Esophagus squamous epithelium (tissue), 5 donors: ENCODE measurements at places on chromosomes 6 and 20.

GRCh38 chr20:57384953-57385761, 6.0 kb upstream of the RBM38 start:
- H3K27ac ChIP-seq = no peak overlapping the region
- H3K4me1 ChIP-seq = peaks cover 8% of the 10 kb centered on the region
- H3K36me3 ChIP-seq = peaks cover 23% of the 10 kb centered on the region
- no peaks in the 10 kb centered on the region for H3K27me3 ChIP-seq
- H3K4me3 ChIP-seq = no peak overlapping the region
- no peak for DNase-seq

- no peak for DNase-seq
- H3K4me1 ChIP-seq = no peaks in the 10 kb centered on the region
- H3K27me3 ChIP-seq = no peaks in the 10 kb centered on the region
- peaks cover 34% of the 10 kb centered on the region for H3K36me3 ChIP-seq
- no peak overlapping the region for H3K4me3 ChIP-seq
These were observed 22.3 kb downstream of the NPEPL1 start for GRCh38 chr20:58714923-58715351.

- H3K27ac ChIP-seq = no peak overlapping the region
- no peak for DNase-seq
These were observed 42.1 kb upstream of the SRF start for GRCh38 chr6:43128926-43129325.

DNA sequence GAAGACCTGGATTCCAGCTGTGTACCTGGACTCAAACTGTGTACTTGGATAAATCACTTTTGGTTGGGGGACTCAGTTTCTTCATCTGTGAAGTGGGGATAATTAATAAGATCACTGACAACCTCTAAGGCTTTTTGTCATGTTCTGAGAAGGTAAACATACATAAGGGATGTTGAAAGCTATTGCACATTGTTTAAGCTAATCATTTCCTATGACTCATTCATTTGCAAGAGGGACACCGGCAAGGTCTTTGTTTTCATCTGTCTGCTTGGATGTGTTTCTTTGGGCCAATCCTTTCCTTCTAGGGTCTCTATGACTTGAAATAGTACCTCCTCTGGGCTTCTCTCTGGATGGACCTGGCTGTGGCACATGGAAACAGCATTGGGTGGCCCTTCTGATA, 6.8 kb downstream of the PROKR2 start:
- no peaks in the 10 kb centered on the region for H3K4me1 ChIP-seq
- no peak overlapping the region for H3K4me3 ChIP-seq
- H3K36me3 ChIP-seq = no peaks in the 10 kb centered on the region
- no peaks in the 10 kb centered on the region for H3K27me3 ChIP-seq
- DNase-seq = no peak
- H3K27ac ChIP-seq = no peak overlapping the region
